ENCODE measurements at places on chromosomes 7 and 10.

- DNase-seq = no peak
Measured at GRCh38 chr7:74355091-74355490, 65.9 kb downstream of the CLIP2 start.

- no peak for DNase-seq
Measured at GRCh38 chr10:11776080-11776479, 33.9 kb downstream of the ECHDC3 start.

DNA sequence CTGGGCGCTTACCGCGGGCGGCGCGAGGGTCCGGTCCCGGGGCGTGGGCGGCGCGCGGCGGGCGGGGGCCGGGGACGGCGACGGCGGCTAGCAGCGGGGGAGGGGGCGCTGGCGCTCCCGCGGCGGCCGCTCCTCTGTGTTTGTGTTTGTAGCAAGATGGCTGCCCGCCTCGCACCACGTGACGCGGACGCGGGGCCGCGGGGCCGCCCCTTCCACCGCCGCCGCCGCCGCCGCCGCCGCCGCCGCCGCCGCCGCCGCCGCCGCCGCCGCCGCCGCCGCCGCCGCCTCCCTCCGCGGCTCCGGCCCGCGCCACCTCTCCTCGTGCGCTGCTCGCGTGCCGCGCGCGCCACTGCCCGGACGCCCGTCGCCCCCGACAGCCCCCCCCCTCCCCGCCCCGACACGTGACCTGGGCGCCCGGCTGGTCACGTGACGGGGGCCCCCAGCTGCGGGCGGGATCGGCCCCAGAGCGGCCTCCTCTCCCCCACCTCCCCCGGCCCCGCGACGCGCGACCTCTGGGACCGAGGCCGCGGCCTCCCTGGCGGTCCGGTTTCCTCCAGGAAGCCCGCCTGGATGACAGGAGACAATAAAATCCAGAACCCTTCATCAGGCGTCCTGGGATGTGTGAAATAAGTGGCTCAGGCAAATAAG is at the start of gene GIGYF1:
GIGYF1 (minus strand) TSS at position 153 of the 648 bp plus-strand sequence. CDS start 6,012 bp downstream, outside the sequence.
- peak; percentile 75 for DNase-seq

DNA sequence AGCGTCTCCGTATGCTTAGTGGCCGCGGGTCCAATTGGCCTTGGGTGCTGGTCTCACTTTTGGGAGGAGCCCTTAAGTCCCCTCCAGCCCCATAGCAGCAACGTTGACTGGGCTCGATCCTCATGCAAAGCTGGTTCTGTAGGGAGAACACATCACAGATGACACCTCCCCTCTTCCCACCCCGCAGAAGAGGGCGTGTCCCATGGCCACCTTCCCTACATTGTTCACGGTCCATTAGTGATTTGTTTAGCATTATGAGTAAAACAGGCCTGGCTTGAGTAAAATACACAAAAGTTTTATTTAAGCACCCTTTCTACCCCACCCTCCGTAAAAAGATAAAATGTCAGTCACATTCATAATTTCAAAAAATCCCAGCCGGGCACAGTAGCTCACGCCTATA is 89.1 kb upstream of the SH2B2 start:
- DNase-seq = no peak

DNA sequence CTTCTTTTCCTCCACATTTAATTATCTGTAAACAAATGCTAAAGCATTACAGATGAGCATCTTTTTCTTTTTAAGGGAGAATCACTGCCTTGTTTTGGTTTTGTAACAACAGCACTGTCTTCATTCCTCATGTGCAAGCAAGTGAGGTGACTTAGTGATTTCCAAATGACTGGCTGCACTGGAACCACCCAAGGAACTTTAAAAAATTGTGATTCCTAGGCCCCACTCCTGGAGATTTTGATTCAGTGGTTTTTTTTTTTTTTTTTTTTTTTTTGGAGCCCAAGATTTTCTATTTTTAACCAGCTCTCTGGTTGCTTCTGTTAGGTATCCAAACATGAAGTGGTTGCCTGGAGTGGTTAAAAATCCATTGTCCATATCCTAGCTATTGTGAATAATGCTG is 176.2 kb downstream of the LRMDA start:
- DNase-seq = no peak
